ENCODE measurements at places on chromosomes 1 and 21.

- DNase-seq, result no peak
These were observed 106.2 kb downstream of the CENPF start for GRCh38 chr1:214709241-214709640.

DNA sequence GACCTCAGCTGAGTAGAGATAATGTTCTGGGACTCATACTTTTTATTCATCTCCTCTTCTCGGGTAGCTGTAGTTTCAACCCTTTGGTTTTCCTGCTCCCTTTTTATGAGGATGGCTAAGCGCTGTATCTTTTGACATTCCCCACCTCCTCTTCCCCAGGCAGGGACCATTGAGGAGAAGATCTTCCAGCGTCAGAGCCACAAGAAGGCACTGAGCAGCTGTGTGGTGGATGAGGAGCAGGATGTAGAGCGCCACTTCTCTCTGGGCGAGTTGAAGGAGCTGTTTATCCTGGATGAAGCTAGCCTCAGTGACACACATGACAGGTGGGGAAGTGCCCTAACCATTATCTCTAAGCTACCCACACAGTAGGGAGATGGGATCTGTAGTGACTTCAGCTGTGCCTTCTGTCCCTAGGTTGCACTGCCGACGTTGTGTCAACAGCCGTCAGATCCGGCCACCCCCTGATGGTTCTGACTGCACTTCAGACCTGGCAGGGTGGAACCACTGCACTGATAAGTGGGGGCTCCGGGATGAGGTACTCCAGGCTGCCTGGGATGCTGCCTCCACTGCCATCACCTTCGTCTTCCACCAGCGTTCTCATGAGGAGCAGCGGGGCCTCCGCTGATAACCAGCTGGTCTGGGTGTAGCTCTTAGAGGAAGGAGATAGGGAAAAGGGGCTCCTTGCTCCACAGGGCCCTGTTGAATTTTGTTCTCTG lies 25.6 kb downstream of the LRRC41 start:
- no peak for DNase-seq

- peak; percentile 73 for DNase-seq
These were observed 66.9 kb downstream of the DISC1 start for GRCh38 chr1:231693361-231694074.

DNA sequence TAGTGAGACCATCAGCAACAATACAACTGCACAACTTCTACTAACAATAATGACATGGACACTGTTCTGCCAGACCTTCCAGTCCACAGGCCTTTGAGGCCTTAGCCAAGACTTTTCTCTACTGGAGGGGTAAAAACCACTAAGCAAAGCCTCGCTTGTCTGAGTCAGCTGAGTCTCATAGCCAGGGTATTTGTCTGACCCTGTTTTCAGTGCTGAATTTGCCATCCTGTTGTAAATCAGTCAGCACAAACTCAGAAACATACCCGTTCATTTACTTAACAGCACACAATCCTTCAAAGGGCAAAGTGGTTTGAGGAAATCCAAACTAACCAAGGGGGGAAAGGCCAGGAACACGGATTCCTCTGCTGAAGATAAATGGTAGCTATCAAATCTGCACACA lies 537.8 kb downstream of the SMYD3 start:
- DNase-seq, result no peak

- DNase-seq, result no peak
These were observed 18.8 kb upstream of the ARTN start for GRCh38 chr1:43914576-43915525.

DNA sequence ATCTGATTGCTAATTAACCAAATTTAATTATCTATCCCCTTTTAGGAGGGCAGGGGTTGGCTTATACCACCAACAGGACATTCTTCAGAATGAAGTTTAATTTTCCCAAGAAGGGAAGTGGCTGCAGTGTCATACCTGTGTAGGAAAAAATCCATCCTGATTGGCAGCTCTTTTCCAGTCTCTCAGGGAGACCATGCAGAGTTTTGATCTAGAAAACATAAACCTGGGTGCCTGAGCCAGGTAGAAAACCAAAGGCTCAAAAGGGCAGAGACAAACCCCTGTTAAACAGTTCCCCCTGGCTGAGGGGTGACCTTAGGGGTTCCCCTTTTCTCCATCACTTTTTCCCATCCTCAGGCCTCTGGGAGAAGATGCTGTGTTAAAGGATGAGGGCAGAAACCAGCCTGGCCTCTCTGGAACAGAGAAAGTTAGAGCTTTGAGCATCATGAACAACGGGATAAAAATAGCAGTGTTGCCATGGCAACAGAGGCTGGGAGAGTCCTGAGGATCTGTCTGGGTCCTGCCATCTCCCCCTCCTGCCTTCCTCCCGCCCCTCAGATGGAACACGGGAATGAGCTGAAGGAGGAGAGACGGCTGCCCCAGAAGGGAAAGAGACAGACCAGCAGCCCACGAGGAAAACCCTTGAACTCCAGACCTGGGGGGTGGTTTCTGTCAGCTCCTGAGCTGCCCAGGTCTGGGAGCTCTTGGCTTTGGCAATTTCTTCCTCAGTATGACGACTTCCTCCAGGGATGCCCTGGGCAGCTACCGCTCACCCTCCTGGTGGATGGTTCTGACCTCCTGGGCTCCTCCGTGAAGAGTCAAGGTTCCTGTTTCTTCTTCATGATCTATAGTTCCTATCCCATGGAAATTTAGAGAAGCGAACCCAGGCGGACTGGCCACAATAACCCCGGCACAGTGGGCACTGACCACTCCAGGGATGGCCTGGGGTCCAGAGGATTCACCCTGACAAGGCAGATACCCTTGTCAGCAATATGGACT lies 14.0 kb upstream of the LEMD1 start:
- no peak for DNase-seq

DNA sequence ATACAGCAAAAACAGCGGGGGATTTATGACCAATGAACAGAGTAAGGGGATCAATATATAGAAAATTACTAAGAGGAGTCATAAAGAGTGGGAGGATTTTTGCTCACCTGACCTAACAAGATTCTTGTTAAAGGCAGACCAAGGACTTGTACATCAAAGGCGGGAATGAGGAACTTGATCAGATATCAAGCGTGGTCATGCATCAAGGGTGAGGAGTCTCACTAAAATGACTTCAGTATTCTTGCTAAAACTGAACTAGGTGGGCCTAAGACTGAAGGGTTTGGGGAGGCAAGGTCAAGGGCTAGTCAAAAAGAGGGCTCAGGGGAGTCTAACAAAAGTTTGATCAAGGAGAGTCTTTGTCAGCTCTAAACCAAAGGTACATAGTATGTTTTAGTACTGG lies 2.1 kb downstream of the MOV10 start:
- no peak for DNase-seq

- DNase-seq, result no peak
These were observed 243.0 kb downstream of the SIPA1L2 start for GRCh38 chr1:232386721-232387510.

- DNase-seq, result no peak
These were observed 88.3 kb upstream of the SGIP1 start for GRCh38 chr1:66445492-66446181.

GRCh38 chr1:54848134-54848948 lies 38.7 kb downstream of the DHCR24 start:
- DNase-seq, result no peak

DNA sequence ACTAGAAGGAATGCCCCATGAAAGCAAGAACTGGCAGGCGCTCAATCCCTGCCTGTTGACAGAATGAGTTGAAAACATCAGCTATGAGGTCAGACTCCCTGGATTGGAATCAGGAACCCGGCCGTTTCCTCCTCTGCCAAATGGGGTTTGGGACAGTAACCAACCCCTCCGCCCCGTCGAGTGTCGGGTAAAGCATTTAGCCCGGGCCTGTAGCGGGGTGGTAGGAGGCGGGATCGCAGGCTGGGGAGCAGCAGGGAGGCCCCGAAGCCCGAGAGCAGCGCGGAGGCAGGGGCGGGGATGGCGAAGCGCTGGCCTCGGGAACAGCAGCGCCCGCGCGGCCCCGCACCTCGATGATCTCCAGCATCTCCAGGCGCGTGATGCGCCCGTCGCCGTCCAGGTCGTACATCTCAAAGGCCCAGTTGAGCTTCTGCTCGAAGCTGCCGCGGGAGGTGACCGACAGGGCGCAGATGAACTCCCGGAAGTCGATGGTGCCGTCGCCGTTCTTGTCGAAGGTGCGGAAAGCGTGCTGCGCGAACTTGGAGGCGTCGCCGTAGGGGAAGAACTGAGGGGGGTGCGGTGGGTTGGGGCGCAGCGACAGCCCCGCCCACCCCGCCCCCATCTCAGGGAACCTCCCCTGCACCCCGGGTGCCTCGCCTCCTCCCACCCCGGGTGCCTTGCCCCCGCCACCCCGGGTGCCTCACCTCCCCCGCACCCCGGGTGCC lies 7.5 kb downstream of the HPCAL4 start:
- no peak for DNase-seq

Data from NCI-H2171 (cell line).